ENCODE measurements at places on chromosomes 16 and 17.

DNA sequence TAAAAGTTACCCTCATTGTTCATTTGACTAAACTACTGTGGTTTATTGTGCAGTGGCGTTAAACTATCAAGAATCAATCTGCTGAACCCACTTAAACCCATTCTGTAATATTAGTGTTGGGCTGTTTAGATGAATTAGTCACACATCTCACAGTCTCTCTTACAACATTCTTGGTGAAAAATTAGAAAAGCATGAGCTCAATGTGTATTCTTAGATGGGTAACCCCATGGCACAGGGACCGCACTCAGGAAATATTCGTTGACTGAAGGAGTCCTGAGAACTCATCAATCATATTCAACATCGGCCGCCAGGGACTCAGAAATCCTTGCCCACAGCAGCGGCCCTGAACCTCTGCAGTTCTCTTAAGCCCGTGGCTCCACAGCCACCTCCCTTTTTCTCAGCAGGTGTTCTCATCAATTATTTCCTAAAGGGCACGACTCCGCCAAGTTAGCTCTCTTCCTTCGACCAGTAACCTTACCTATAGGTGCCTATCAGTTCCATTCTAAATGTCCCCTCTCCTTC is 155.6 kb downstream of the STX8 start:
- no peak for DNase-seq

DNA sequence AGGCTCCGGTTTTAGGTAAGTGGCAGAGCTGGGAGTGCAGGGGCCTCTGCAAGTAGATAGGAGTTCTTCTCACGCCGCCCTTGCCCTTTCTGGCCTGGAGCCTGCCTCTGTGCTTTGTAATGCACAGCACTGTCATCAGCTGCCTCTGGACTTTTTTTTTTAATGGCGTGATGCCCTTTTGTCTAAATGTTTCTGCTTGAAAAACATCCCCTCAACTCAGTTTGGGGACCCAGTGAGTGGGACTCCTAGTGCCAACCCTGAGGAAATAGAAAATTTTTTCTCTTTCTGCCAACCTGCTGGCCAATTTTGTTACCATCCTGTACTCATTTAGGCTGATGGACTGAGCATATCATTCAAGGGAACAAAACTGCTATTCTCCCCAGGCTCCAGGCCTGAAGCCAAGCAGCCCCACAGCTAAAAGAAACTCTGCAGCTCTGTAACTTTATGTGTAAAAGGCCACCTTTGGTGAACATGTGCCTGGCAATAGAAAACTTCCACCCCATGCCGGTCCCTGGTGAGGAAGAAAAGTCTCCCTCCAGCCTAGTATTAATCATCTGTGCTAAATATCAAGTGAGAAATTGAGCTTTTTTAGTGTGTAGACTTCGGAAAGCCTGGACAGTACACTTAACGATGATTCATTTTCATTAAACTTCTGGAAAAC is 22.5 kb downstream of the SLC6A2 start:
- DNase-seq, result no peak

DNA sequence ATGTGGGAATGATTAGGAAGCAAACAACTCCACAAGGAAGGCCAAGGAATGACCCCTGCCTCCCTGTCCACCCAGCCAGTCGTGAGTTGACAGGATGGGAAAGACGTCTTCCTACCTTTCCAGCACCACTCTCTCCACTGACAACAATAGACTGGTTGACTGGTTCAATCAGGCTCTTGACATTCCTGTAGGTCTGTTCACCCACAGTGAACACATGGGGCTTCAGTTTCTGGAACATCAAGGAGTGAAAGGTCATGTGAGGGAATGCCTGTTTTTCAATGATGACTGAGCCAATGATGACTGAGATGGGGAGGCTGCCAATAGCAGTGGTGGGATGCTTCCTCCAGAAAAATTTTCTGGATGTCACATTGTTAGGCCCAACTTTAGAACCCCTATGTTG is 9.6 kb downstream of the MYO19 start:
- DNase-seq, result no peak

GRCh38 chr16:5216441-5217080 is 119.0 kb upstream of the EEF2KMT start:
- no peak for DNase-seq

GRCh38 chr16:27408012-27408601 is 6.1 kb downstream of the IL21R start:
- DNase-seq, result no peak

DNA sequence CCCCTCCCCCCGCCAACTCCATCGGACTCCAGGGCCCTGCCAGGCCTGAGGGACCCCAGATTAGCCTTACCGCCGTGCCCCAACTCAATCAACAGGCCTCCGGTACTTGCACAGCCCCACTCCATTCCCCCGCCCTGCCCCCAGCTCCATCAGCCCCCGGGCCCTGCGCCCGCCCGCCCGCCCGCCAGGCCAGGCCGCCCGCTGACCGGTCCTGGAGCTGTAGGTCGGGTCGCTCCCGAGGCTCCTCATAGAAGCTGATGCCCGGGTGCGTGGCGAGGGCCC is 308 bp downstream of the GTF3C1 start:
- DNase-seq, result no peak

- no peak for DNase-seq
Observed at GRCh38 chr17:82782657-82783207, 30.9 kb downstream of the TBCD start.

DNA sequence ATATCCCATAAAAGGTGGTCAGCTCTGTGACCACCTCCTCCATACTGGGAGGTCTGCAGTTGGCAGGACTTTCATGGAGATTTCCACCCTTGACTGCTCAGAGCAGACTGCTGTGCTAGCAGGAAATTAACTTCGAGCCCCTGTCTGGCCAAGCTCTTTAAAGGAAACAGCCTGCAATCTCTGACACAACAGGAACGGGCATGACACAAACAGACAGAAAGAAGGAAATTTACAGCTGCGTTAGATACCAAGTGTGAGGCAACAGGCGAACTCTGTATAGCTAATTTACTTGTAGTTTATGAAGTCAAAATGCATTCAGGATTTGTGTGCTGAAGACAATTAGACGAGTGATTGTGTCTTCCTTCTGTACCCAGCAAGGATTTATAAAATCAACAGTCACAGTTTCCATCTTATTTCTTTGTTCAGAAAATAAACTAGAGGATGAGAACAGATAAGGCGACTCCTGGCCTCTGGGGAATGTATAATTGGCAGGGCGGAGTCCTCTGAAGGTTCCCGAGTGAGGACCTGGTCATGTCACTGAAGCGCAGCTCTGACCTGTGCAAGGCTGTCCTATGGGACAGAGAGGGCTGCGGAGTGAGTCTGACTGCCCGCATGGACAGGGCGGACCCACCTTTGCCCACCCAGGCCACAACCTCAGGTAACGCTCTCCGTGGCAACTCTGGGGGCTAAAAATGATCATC is 16.1 kb downstream of the WIPI1 start:
- no peak for DNase-seq

GRCh38 chr17:81420769-81421462 is 25.7 kb downstream of the BAHCC1 start:
- no peak for DNase-seq

DNA sequence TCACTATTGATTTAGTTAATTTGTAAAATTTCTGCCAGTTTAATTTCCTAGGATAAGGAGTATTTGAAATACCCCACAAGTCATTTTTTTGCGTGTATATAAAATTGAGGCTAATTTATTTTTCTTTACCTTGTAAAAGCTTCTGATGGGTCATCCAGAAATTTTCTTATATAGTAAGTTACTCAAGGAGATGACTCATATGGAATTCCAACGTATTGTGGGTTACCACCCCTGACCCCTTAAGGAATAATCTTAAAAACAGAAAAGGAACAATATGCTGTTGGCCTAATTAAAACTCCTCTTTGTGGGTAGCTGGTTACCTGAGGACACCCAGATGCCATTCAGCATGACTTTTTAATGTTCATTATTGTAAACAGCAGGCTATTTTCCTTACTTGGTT is 13.6 kb downstream of the HEATR6 start:
- no peak for DNase-seq

DNA sequence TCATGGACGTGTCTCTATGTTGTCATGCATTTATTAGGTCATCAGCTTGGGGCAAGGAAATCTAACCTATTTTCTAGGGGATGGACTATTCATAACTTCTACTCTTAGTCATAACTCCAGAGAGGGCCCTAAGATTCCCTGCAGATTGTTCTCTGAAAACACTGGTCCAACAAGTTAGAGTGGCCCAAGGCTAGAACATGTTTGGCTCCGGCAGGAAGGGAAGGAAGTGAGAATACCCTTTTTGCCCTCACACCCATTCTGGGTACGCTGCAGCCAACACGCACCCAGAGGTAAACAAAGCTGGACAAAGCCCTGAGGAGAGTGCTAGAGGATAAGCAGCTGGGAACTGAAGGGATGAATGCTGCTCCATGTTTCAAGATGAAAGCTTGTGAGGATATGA is 9.9 kb downstream of the C16orf86 start:
- DNase-seq, result no peak
